ENCODE measurements at places on chromosomes 16 and 17.

GRCh38 chr16:63876103-63876502 lies 1245.8 kb downstream of the CDH11 start:
- DNase-seq: no peak

GRCh38 chr16:85554889-85555718 lies 58.0 kb upstream of the GSE1 start:
- DNase-seq: peak; percentile 64

GRCh38 chr16:81652798-81653505 lies 126.1 kb upstream of the PLCG2 start:
- no peak for DNase-seq

DNA sequence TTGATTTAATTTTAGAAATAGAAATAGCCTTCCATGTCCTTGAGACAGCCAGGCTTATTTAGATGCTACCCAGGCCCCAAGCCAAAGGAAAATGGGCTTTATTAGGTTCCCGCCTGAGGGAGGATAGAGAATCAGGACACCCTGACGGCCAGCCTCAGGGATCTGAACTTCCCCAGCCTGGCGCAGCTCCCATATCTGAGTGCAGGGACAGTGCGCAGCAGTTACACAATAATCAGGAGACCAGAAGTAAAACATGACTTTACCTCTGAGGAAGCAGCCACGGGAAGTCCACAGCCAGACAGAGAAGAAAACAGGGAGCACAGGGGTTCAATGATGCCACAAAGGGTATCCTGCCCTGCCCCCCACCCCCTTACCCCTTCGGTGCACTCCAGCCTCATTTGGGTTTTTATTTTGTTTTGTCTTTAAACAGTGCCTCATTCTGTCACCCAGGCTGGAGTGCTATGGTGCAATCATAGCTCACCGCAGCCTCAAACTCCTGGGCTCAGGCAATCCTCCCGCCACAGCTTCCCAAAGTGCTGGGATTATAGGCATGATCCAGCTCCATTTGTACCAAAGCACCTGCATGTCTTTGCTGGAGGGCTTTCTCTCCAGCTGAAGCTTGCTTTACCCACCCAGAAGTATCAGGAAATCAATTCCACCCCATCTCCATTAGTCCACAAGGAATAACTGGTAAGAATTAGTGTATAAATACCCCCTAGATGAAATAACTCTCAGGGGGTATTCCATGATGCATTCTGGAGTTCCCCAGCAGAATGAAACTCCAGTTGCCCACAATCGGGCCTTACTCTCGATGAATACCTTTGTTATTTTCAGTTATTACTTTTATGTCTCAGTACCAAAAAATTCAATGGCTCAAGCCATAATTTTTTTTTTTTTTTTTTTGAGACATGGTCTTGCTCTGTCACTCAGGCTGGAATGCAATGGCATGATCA lies 21.9 kb downstream of the ORC6 start:
- DNase-seq: no peak

GRCh38 chr17:76243826-76244679 lies 3.8 kb upstream of the RNF157 start:
- no peak for DNase-seq

GRCh38 chr16:70713342-70713741 lies 27.5 kb upstream of the MTSS2 start:
- no peak for DNase-seq

GRCh38 chr16:29777576-29778350 lies at the start of gene ZG16:
Gene ZG16 (plus strand): TSS chr16:29778256. CDS start chr16:29779267, 1,011 bp downstream.
- DNase-seq: no peak

DNA sequence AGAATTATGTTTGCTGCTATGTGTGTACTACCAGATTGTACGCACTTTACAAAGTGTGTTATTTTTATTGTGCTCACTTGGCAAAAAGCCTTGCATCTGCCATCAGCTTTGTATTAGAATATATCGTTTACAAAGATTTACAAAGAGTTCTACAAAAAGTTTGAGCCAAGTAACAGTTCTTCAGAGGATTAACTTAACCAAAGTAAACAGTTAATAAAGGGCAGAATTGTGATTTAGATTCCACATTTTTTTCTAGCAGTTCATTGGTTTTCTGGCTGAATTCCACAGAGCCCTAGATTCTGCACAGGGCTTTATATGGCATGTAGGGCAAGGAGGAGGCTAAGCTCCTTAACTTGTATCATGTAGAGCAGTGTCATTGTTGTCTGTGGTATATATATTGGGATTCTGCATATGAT lies 29.4 kb downstream of the UTP18 start:
- no peak for DNase-seq

- DNase-seq: no peak
These were observed 355.4 kb downstream of the CA10 start for GRCh38 chr17:51803161-51803560.

GRCh38 chr17:68378268-68379176 lies 78.8 kb downstream of the WIPI1 start:
- DNase-seq: no peak

GRCh38 chr17:69597898-69598692 lies 183.6 kb downstream of the MAP2K6 start:
- DNase-seq: no peak

DNA sequence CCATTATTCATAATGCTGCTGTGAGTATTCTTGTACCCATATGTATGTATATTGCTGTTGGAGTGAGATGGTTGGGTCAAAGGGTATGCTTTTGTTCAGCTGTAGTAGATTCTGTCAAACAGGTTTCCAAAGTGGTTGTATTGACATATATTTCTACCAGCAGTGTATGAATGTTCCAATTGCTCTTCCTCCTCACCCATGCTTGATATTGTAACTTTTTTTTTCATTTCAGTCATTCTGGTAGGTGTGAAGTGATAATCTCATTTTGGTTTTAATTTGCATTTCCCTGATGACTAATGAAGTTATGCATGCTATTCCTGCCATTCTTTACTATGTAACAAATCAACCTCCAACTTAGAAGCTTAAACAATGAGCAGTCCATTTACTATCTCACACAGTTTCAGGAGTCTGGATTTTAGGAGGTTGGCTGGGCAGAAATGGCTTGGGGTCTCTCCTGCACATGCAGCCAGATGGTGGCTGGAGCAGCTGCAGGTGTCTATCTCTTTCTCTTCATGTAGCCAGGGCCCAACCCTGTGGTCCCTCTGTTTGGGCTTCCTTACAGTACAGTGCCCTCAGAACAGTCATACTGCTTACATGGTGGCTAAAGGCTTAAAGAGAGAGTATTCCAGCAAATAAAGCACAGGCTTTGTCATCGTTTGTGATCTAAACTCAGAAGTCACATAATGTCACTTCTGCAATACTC lies 21.2 kb downstream of the ERAL1 start:
- no peak for DNase-seq

GRCh38 chr16:10987361-10988163 lies 43.2 kb downstream of the CLEC16A start:
- DNase-seq: no peak

GRCh38 chr17:61397086-61397842 lies 2.4 kb upstream of the TBX2 start:
- DNase-seq: no peak

- no peak for DNase-seq
These were observed 104.0 kb downstream of the MRTFB start for GRCh38 chr16:14175086-14175485.

GRCh38 chr17:60049936-60050335 lies 28.8 kb downstream of the HEATR6 start:
- no peak for DNase-seq
